Kidney epithelial cell (primary cell): ENCODE measurements at places on chromosomes 4 and X. TPM values are rescaled to one million over a fixed set of nuclear protein-coding genes. Genes with fewer than 3 reads are reported as not detected.

GRCh38 chr4:40562681-40563080 lies 67.0 kb downstream of the RBM47 start:
- DNase-seq: no peak

SMIM10 gene
- 1.6 and 1.9 TPM in 2 replicates for total RNA-seq

- DNase-seq: no peak
These were observed 45.9 kb upstream of the WDR1 start for GRCh38 chr4:10162341-10163000.

DNA sequence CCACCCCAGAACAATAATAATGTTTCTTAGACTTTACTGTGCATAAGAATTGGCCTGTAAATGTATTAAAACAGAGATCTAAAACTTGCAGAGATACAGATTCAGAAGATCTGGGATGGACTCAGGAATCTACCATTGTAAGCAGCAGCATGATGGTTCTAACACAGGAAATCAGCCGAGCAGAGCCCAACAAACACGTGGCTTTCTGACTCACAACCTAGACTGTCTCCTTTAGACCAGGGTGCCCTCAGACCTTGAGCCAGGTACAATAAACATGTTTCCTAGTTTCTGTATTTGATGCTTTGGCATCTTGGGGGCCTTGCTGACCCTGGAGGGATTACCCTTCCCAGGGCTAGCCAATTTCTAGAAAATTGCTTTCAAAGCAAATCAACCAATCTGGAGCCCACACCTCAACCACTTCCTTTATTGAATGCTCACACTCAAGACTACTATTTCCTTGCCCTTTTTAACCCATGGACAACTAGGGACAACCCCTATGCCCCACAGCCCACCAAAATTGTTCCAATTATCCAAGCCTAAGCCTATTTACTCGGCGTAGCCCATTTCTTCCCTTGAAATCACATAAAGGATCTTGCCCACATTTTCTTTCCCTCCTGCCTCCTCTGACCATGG lies 80.5 kb downstream of the TBC1D9 start:
- DNase-seq: peak; percentile 29

GRCh38 chr4:81136161-81136905 lies 78.7 kb downstream of the PRKG2 start:
- no peak for DNase-seq

- no peak for DNase-seq
These were observed 138.8 kb downstream of the AREG start for GRCh38 chr4:74583757-74584156.

GRCh38 chr4:111506706-111507105 lies 638.5 kb upstream of the FAM241A start:
- no peak for DNase-seq

GRCh38 chrX:97639526-97639925 lies 755.8 kb downstream of the RPA4 start:
- no peak for DNase-seq

TMPRSS11B gene
- not detected in 2 replicates for total RNA-seq

DNA sequence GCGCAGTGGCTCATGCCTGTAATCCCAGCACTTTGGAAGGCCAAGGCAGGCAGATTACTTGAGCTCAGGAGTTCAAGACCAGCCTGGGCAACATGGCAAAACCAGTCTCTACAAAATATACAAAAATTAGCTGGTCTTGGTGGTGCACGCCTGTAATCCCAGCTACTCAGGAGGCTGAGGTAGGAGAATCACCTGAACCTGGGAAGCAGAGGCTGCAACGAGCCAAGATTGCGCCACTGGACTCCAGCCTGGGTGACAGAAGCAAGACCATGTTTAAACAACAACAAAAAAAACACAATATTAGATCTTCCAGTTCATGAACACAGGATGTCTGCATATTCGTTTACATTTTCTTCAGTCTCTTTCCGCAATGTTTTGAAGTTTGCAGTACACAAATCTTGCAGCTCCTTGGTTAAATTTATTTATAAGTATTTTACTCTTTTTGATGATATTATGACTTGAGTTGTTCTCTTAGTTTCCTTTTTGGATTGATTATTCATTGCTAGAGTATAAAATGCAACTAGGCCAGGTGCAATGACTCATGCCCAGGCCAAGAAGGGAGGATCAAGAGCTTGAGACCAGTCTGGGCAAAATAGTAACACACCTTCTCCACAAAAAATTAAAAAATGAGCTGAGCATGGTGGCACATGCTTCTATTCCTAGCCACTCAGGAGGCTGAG lies 30.4 kb upstream of the ABCG2 start:
- no peak for DNase-seq

- DNase-seq: no peak
These were observed 6.1 kb downstream of the TMA16 start for GRCh38 chr4:163500586-163500985.

AREG gene
- total RNA-seq: 95.3 and 98.0 TPM in 2 replicates

DNA sequence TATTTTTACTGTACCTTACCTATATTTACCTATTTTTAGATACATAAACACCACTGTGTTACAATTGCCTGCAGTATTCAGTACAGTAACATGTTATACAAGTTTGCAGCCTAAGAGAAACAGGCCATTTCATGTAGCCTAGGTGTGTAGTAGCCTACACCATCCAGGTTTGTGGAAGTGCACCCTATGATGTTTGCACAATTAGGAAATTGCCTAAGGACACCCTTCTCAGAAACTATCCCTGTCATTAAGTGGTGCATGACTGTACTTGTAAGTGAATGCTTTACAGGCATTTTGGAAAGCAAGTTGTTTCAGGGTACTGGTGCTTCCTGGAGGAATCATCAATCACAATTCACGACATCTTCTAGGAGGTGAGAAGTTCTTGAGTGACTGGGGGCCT lies 991.8 kb upstream of the SLIT2 start:
- DNase-seq: no peak

FABP2 gene
- total RNA-seq: not detected in 2 replicates

GRCh38 chr4:142064181-142064580 lies 427.8 kb downstream of the IL15 start:
- DNase-seq: no peak

GRCh38 chrX:9677098-9677739 lies 88.4 kb downstream of the GPR143 start:
- DNase-seq: no peak

FGB gene
- 1.5 and 3.7 TPM in 2 replicates for total RNA-seq

GRCh38 chrX:106957856-106958255 lies 37.7 kb downstream of the CLDN2 start:
- no peak for DNase-seq

DNA sequence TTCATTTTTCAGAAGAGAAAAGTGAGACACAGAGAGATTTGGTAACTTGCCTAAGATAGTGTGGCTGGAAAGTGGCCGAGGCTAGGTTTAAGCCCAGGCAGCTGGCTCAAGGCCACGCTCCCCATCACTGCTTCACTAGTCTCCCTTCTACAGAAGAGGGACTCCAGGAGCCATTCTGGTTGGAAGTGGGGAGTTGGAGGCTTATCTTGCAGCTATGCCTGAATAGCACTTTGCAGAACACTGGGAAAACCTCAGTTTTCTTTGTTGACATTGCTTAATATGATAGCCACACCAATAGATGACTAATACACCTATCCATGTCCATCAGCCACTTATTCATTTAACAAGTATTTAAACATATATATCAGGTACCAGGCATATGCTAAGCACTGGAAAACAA lies 18.5 kb downstream of the LRRC66 start:
- DNase-seq: peak; percentile 9

CT47B1 gene
- total RNA-seq: not detected in 2 replicates

DNA sequence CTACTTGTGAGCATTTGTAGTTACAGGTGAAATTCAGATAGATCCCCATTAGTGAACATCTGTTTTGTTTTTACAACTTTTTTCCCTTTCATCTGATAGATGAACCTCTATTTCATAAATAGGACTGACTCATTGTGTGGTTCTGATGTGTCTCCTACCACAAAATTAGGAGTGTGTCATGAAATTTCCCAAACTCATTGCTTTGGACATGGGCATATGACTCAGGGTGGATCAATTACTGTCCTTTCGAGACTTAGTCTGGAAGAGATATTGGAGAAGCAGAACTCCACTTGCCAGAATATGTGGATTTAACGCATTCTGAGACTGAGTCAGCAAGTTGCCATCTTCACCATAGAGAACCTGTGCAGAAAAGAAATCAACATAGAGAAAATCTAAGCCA lies 53.5 kb upstream of the PCDH10 start:
- DNase-seq: no peak

GRCh38 chr4:140126261-140126660 lies 27.7 kb downstream of the MAML3 start:
- no peak for DNase-seq

- no peak for DNase-seq
These were observed 37.1 kb upstream of the XPNPEP2 start for GRCh38 chrX:129701624-129702069.
